MM.1S (cell line): ENCODE measurements at places on chromosomes 6 and 20.

GRCh38 chr6:72649032-72649984 is 27.4 kb downstream of the KCNQ5 start:
- DNase-seq: no peak

DNA sequence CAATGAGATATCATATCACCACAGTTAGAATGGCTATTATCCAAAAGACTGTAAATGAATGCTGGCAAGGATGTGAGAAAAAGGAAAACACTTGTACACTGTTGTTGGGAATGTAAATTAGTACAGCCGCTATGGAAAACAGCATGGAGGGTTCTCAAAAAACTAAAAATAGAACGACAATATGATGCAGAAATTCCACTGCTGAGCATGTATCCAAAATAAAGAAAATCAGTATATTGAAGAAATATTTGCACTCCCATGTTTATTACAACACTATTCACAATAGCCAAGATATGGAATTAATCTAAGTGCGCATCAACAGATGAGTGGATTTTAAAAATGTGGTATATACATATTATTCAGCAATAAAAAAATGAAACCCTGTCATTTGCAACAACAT is 898.9 kb upstream of the MAN1A1 start:
- no peak for DNase-seq

DNA sequence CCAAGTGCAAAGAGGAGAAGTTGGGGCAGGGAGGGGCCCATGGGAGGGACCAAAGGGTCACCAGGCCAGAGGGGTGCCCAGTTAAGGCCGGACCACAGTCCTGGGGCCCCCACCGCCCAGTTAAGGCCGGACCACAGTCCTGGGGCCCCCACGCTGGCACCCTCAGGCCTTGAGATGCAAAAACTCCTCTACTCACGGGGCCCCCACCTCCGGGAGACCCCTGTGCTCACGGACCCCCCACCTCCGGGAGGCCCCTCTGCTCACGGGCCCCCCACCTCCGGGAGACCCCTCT is 16.9 kb downstream of the KCNQ2 start:
- DNase-seq: no peak

- no peak for DNase-seq
Observed at GRCh38 chr6:20403766-20404640, 2.3 kb downstream of the E2F3 start.

- DNase-seq: peak; percentile 42
Observed at GRCh38 chr6:151498327-151498726, 4.5 kb downstream of the CCDC170 start.

GRCh38 chr6:119310486-119311036 is 39.0 kb downstream of the MAN1A1 start:
- DNase-seq: no peak

- DNase-seq: no peak
Observed at GRCh38 chr6:70103798-70104197, 199.1 kb downstream of the COL9A1 start.
